ENCODE measurements at places on chromosomes 12 and 14. TPM values are rescaled to one million over a fixed set of nuclear protein-coding genes. Genes with fewer than 3 reads are reported as not detected.

- DNase-seq, result no peak
Observed at GRCh38 chr14:61003571-61003970, 22.5 kb downstream of the SLC38A6 start.

DNA sequence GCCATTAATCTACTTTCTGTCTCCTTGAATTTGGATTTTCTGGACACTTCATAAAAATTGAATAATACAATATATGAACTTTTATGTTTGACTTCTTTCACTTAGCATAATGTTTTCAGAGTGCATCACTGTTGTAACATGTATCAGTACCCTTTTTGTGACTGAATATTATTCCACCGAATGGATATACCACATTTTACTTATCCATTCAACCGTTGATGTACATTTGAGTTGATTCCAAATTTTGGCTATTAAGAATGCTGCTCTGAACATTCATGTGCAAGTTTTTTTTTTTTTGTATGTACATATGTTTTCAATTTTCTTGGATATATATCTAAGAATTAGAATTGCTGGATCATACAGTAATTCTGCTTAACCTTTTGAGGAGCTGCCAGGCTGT is 43.2 kb downstream of the CPSF2 start:
- no peak for DNase-seq

GRCh38 chr12:12812174-12812573 is 972 bp upstream of the DDX47 start:
- no peak for DNase-seq

GRCh38 chr14:90093942-90094595 is 32.3 kb downstream of the KCNK13 start:
- no peak for DNase-seq

DNA sequence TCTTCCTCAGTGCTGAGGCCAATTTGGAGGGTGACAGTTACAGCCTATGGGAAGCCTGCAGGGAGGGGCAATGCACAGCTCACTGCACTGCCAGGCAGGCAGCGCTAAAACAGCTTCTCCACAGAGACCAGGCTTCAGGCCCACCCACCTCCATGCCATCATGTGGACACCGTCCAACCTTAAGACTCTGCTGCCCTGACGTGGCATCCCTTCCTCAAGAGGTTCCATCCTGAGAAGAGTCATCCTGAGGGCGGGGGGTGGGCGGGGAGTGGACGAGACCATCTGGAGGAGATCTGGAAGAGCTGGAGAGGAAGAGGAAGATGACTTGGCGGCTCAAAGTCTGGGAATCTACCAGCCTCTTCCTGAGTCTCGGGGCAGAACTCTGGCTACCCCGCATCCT is 8.4 kb upstream of the ACVRL1 start:
- DNase-seq, result no peak

- DNase-seq, result no peak
Observed at GRCh38 chr12:6963791-6964413, 6.6 kb downstream of the PHB2 start.

- DNase-seq, result no peak
Observed at GRCh38 chr12:110906985-110907384, 13.4 kb downstream of the MYL2 start.

DNA sequence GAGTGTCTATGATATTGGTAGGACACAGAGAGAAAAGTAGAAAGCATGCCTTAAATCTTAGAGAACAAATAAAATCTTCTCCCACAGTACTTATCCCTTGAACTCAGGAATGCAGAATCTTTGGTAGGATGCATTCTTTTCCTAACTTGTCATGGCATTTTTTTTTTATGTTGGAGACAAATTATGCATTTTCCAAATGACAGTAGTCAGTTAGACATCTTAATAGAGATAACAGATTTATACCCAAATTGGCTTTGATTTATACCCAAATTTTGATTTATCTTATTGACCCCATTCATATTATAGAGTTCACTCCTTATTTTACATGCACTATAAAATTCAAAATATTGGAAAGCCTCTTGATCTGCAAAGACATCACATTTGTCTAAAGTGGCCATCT is 132.9 kb downstream of the CNTN1 start:
- DNase-seq, result no peak

DNA sequence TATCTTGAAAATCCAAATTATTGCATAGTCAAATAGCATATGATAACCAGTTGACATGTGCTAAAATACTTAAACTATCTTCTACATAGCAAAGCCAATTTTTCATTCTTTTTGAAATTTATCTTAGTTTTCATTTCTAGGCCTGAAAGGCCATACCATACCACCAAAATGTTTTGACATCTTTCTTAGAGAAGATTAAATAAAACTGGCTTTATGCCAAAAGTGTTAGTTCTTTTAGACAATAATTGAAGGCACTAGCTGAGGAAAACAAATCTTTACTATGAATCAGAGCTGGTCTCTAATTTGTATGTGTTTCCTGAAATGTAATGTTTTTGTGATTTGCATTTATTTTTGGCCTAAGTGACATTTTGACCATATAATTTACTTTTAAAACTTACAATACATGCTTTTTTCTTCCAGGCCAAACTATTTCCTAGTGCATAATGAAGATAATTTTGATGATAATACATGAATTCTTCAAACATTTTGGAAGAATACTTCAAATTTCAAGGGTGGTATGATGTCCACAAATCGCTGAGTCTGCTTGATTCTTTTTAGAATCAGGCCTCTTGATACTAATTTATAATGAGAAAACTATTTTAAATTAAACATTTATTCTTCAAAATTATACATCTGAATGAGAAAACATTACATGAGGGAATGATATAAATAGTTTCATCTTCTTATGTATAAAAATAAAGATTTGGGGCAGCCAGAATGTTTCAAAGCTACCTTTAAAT is 6.5 kb upstream of the KCNMB4 start:
- DNase-seq, result no peak

DNA sequence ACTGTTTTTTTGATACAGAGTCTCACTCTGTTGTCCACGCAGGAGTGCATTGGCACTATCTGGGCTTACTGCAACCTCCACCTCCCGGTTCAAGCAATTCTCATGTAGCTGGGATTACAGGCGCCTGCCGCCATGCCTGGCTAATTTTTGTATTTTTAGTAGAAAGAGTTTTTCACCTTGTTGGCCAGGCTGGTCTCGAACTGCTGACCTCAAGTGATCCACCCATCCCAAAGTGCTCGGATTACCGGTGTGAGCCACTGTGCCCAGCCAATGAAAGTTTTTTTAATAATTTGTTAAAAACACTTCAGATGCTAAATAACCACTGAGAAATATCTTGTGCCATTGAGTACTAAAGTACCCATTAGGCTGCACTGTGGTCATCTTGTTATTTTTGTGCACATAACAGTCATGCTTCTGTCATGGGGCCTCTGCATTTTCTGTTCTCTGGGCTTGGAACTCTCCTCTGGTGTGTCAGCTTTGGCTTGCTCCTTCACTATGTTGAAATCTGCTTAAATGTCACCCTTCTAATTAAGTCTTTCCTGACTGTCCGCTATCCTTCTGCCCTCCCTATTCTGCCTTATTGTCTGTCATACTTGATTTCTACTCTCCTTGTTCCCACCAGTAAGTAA is 105.1 kb downstream of the KTN1 start:
- DNase-seq, result no peak

The OR6C75 gene
- polyA plus RNA-seq, result 0.10 TPM

GRCh38 chr14:62064751-62065323 is 302.6 kb downstream of the SNAPC1 start:
- DNase-seq, result no peak

GRCh38 chr14:58701156-58701555 is 63.4 kb downstream of the DACT1 start:
- DNase-seq, result no peak

The SOAT2 gene
- 0.20 TPM for polyA plus RNA-seq

The ARMH4 gene
- 19.4 TPM for polyA plus RNA-seq
